ENCODE measurements at places on chromosomes 1 and 21. TPM values are rescaled to one million over a fixed set of nuclear protein-coding genes. Genes with fewer than 3 reads are reported as not detected.

LCE1A gene
- polyA plus RNA-seq, result not detected

GRCh38 chr1:21269461-21270085 is 20.7 kb downstream of the ECE1 start:
- H3K36me3 ChIP-seq, result peaks cover 63% of the 10 kb centered on the region
- H3K4me3 ChIP-seq, result no peak overlapping the region
- DNase-seq, result no peak
- H3K4me1 ChIP-seq, result peaks cover 18% of the 10 kb centered on the region
- H3K27ac ChIP-seq, result no peak overlapping the region

- H3K27me3 ChIP-seq, result peaks cover 14% of the 10 kb centered on the region
- peak; percentile 9 for DNase-seq
- H3K27ac ChIP-seq, result no peak overlapping the region
- H3K4me1 ChIP-seq, result peaks cover 4% of the 10 kb centered on the region
- H3K4me3 ChIP-seq, result no peak overlapping the region
Observed at GRCh38 chr1:230641346-230641745, 935 bp upstream of the COG2 start.

DNA sequence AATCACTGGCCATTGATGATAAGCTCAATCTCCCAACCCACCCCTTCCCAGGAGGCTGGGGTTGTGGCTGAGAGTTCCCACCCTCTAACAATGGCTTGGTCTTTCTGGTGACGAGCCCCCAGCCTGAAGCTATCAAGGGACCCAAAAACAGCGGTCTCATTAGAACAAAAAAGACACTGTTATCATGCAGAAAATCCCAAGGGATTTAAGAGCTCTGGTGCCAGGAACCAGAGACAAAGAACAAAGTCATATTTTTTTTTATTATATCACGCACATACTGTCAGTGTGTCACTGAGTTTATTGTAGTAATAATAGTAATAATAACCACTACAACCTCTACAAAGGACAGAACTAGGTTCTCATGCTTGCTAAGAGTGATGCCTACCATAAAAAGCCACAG is 43.9 kb downstream of the CCDC185 start:
- no peaks in the 10 kb centered on the region for H3K36me3 ChIP-seq
- peaks cover 16% of the 10 kb centered on the region for H3K27me3 ChIP-seq
- DNase-seq, result no peak
- H3K27ac ChIP-seq, result no peak overlapping the region
- H3K4me3 ChIP-seq, result no peak overlapping the region
- no peaks in the 10 kb centered on the region for H3K4me1 ChIP-seq

GRCh38 chr1:202105571-202106339 is 17.0 kb upstream of the GPR37L1 start:
- peak; percentile 59 for DNase-seq
- H3K4me1 ChIP-seq, result peaks cover 4% of the 10 kb centered on the region
- no peaks in the 10 kb centered on the region for H3K36me3 ChIP-seq
- H3K27ac ChIP-seq, result no peak overlapping the region

HMGCS2 gene
- not detected for polyA plus RNA-seq

CFHR3 gene
- not detected for polyA plus RNA-seq

- peak; percentile 6 for DNase-seq
- H3K4me1 ChIP-seq, result no peaks in the 10 kb centered on the region
- H3K27me3 ChIP-seq, result no peaks in the 10 kb centered on the region
- no peaks in the 10 kb centered on the region for H3K36me3 ChIP-seq
- no peak overlapping the region for H3K4me3 ChIP-seq
Observed at GRCh38 chr1:170261669-170262068, 115.9 kb downstream of the NTMT2 start.

- 0 out of 2 replicates have a peak, but pooled peaks cover 2% of the 10 kb centered on the region for H3K36me3 ChIP-seq
- peak overlapping the region; percentile 88 for H3K27ac ChIP-seq
- no peak overlapping the region for H3K4me3 ChIP-seq
Observed at GRCh38 chr1:201553496-201554189, 14.7 kb downstream of the NAV1 start.

LYPD8 gene
- not detected for polyA plus RNA-seq

DNA sequence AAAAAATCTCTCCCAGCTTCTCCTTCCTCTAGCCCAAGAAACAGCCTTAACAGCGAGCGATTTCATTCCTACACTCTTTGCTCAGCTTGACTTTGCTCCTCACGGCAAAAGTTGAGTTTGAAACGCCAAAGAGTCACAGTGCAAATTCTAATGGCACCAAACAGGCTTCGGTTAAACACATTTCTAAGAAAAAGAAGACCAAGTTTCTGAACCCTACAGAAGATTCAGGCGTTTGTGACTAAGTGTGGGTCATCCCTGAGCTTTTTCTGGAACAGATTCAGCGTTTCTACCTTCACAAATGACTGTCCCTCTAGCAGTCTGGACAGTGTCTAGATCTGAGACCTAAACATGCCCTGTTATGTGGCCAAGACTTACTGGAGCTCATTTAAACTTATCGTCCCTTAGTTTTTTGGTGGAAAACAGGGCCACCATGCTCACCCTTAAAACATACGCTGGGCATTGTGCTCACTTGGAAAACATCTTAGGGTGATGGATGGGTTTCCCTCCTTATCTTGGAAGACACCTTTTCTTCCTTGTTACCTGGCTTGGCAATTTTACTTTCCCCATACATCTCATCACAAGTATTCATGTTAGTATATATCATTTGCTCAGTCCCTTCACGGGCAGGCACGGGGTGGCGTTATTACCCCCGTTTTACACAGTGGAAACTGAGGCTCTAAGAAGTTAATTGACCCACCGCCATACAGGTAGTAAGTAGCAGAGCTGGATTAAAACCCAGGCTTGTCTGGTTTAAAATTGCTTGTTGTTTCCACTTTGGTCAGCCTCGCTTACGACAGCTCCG is 1.0 kb downstream of the C1orf198 start:
- H3K4me3 ChIP-seq, result peak overlapping the region; percentile 100
- peaks cover 30% of the 10 kb centered on the region for H3K4me1 ChIP-seq
- H3K27ac ChIP-seq, result peak overlapping the region; percentile 100
- no peaks in the 10 kb centered on the region for H3K27me3 ChIP-seq

MASP2 gene
- 0.03 TPM for polyA plus RNA-seq

SYT6 gene
- not detected for polyA plus RNA-seq

- no peak for DNase-seq
- no peaks in the 10 kb centered on the region for H3K36me3 ChIP-seq
- peaks cover 62% of the 10 kb centered on the region for H3K4me1 ChIP-seq
- no peak overlapping the region for H3K27ac ChIP-seq
Observed at GRCh38 chr1:27572019-27572678, 31.8 kb downstream of the AHDC1 start.

DNA sequence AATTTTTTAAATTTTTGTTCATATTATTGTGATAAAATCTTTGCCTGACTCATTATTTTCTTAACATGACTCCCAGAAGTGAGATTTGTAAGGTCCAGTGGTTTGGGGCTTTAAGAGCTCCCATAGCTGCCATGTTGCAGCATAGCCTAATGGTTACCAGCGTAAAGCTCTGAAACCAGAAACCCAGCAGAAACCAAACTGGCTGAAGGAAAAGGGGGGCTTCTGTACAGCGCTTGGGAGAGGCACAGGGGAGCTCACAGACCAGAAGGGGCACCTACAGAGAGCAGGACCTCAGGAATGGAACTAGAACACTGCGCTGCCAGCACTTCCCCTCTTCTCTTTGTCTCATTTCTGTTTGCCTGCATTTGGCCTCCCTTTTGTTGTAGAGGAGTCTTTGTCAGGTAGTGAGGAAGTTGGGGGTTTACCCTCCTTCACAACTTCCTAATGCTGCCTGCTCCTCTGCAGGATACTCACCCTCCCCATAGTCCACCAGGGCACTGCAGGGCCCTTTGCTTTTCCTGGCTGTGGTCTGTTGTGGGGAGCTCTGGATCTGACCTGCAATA is 2.6 kb upstream of the PYCR2 start:
- peaks cover 9% of the 10 kb centered on the region for H3K36me3 ChIP-seq
- H3K27ac ChIP-seq, result no peak overlapping the region
- no peak overlapping the region for H3K4me3 ChIP-seq
- peak; percentile 44 for DNase-seq
- H3K27me3 ChIP-seq, result no peaks in the 10 kb centered on the region

GJA8 gene
- polyA plus RNA-seq, result not detected

AVPR1B gene
- not detected for polyA plus RNA-seq

DNA sequence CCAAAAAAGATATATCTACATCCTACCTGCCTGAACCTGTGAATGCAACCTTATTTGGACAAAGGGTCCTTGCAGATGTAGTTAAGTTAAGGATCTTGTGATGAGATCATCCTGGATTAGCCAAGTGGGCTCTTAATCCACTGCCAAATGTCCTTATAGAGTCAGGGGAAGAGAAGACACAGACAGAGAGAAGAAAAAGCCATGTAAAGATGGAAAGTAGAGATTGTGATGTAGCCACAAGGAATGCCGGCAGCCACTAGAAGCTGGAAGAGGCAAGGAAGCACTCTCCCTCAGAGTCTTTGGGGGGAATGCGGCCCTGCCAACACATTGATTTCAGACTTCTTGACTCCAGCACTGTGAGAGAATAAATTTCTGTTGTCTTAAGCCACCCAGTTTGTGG is 16.2 kb downstream of the HSD11B1 start:
- H3K36me3 ChIP-seq, result no peaks in the 10 kb centered on the region
- no peak for DNase-seq
- peak overlapping the region; percentile 56 for H3K27ac ChIP-seq

DNA sequence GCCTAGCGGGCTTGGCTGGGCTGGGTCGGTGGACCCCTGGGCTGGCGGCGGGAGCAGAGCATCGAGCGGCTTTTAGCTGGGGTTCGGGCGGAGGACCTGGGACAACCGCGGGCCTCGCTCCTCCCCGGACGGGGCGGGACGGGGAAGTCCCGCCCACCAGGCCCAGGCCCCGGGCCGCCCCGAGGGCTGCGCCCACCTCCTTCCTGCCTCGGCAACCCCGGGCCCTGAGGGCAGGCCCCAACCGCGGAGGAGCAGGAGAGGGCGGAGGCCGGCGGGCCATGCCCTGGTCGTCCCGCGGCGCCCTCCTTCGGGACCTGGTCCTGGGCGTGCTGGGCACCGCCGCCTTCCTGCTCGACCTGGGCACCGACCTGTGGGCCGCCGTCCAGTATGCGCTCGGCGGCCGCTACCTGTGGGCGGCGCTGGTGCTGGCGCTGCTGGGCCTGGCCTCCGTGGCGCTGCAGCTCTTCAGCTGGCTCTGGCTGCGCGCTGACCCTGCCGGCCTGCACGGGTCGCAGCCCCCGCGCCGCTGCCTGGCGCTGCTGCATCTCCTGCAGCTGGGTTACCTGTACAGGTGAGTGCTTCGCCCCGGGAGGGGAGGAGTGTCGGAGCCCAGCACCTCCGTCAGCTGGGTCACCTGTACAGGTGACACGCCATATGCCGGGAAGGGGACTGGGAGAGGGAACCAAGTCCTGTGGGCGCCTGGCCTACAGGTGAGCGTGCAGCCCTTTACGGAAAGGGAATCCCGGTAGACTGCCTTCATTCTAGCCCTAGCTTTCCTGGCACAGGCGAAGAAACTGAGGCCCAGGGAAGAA is at the start of gene XKR8:
Gene XKR8 (plus strand): TSS at position 182 of the 812 bp plus-strand sequence. CDS start 97 bp downstream, at position 279.
- peaks cover 2% of the 10 kb centered on the region for H3K27me3 ChIP-seq
- peaks cover 14% of the 10 kb centered on the region for H3K4me1 ChIP-seq
- H3K27ac ChIP-seq, result peak within 1 kb of the TSS; percentile 87
- peak; percentile 57 for DNase-seq
- H3K36me3 ChIP-seq, result peaks cover 11% of the 10 kb centered on the region

DNA sequence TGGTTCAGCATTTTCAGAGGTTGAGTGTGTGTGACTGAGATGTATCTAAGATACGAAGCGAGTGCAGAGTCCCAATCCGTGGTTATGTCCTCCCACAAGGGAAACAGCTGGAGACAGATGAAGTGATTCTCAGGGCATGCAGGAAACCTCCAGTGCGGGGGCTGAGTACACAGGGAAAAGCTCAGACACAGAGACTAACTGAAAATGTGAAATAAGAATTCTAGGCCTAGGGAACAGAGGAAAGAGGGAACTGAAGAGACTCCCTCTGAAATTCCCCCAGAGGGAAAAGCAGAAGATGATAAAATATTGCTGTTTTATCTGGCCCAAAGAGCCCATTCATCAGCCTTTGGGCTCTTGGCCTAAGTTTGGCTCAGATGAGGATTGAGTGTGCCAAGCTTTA is 116.8 kb downstream of the LRRC53 start:
- H3K27me3 ChIP-seq, result no peaks in the 10 kb centered on the region
- H3K4me1 ChIP-seq, result peaks cover 9% of the 10 kb centered on the region
- peak overlapping the region; percentile 49 for H3K27ac ChIP-seq
- H3K36me3 ChIP-seq, result no peaks in the 10 kb centered on the region
- peak; percentile 72 for DNase-seq
- no peak overlapping the region for H3K4me3 ChIP-seq

GRCh38 chr1:92123868-92124267 is 43.7 kb downstream of the BTBD8 start:
- no peak overlapping the region for H3K4me3 ChIP-seq
- H3K36me3 ChIP-seq, result no peaks in the 10 kb centered on the region
- no peak overlapping the region for H3K27ac ChIP-seq
- no peak for DNase-seq

GRCh38 chr1:226973898-226974543 is 33.9 kb downstream of the COQ8A start:
- H3K27ac ChIP-seq, result peak overlapping the region; percentile 35
- no peaks in the 10 kb centered on the region for H3K27me3 ChIP-seq
- H3K36me3 ChIP-seq, result no peaks in the 10 kb centered on the region
- H3K4me3 ChIP-seq, result no peak overlapping the region
- H3K4me1 ChIP-seq, result peaks cover 14% of the 10 kb centered on the region
- DNase-seq, result peak; percentile 24

- no peaks in the 10 kb centered on the region for H3K27me3 ChIP-seq
- H3K36me3 ChIP-seq, result peaks cover 2% of the 10 kb centered on the region
- no peak for DNase-seq
- peaks cover 6% of the 10 kb centered on the region for H3K4me1 ChIP-seq
- H3K27ac ChIP-seq, result peak overlapping the region; percentile 50
- peak overlapping the region; percentile 82 for H3K4me3 ChIP-seq
Observed at GRCh38 chr1:68230901-68231626, 1.3 kb downstream of the WLS start.

DNA sequence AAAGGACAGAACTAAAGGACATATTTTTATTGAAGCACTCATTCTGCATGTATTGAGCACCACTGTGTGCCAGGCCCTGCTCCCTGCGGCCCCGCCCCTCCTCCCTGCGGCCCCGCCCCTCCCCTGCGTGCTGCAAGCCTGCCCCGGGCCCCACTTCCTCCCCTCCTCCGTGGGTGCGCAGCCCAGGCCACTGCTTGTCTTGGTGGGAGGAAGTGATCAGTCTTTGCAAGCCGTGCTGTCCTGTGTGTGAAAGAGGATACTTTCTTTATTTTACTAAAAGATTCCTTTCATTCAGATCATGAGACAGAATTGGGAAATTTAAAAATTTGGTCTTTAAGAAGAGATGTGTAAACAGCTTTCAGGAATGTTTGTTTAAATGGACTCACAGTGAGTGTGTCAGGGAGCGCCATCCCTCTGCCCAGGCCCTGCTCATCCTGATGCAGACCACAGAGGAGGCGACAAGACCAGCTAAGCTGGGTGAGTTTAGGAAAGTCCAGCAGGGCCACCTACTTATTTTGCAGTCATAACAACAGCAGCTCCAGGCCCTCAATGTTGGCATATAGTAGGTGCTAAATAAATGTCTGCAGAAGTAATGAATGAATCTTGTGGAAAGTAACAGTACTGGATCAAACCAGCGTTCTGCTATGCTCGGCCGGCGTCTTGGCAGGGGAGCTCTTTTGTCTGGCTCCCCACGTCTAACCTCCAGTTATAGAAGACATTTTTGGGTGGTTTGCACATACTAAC is 88.3 kb upstream of the SELENON start:
- no peaks in the 10 kb centered on the region for H3K36me3 ChIP-seq
- peak; percentile 92 for DNase-seq
- H3K27me3 ChIP-seq, result no peaks in the 10 kb centered on the region
- no peak overlapping the region for H3K4me3 ChIP-seq
- peak overlapping the region; percentile 100 for H3K27ac ChIP-seq

All from IMR-90 (cell line).